Activated CD8-positive, alpha-beta memory T cell treated with anti-CD3 and anti-CD28 coated beads, Interleukin-2, amount 10 ng/mL, durations not matched to agents 7 days and 5 days (primary cell): ENCODE measurements at places on chromosomes 2 and 18.

DNA sequence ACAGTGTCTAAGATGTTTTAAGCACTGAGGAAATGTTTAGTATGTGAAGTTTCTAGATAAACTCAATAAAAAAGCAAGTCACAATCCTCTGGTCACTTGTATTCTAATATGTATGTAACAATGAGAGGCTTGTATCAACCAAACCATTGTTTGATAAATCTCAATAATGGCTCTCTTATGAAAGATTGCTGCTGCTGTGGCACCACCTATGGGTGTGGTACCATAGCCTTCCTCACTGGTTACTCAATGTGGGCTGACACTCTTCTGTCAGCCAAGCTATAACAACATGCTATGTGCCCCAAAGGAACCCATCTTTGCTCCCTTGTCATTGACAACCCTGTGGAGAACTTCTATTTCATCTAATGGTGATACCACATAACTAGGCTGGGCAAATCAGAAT lies 12.6 kb upstream of the RAB1A start:
- DNase-seq: no peak

DNA sequence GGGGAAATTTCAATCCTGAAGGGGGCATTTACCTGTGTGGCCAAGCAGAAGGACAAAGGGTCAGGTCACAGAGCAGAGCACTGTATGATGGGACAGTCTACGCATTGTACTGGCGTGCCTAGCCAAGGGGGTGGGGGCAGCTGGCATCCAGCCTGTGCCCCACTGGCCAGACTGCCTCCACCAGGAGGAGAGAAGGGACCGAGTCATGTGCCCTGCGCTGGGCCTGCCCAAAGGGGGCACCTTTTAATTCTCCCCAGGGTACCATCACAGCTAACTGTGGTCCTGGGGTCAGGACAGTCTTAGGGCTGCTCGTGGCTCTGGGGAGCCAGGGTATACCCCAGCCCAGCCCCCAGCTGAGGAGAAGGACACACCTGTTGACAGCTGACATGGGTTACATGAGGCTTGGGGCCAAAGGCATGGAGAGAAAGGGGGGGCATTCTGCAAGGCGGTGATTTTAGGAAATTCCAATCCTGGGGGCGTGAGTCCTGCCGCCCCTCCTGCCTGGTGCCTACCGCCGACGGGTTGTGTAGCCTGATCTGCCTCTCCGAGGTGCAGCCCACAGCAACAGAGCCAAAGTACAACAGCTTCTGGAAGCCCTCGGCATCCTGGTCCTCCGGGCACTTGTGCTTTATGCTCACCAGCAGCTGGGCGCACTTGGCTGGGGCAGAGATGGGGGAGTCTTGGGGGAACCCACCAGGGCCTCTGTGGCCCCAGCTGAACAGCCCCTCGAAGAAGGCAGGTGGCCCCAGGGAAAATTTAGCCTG lies 11.0 kb downstream of the CFAP65 start:
- DNase-seq: no peak

- DNase-seq: no peak
These were observed 308.5 kb downstream of the NRXN1 start for GRCh38 chr2:50723286-50723938.

DNA sequence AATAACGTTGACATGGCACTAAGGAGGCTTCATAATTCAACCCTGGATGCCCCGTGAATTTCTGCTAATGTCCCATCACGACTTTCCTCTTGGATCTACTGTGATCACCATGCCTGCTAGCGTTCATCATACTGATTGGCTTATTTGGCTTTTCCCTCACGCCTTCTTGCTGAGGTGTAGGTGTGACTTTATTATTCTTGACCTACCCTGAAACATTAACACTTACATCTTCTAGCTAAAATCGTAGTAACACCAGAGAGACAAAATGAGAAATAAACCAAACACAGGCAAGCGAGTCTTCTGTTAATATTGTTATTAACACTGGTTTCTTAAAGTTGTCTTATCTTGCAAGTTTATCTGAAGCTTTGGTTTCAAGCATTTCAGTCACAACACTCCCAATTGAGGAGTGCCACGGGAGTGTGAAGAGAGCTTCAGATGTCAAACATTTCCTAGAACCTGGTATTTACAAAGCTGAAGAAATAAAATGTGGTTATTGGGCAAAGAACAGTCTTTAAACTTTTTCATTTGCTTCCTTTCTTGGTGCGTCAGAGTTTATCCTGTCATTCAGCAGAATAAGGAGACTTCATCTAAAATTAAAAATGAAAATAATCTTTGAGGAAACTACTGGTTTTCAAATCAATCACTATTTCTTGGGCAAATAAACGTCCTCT lies 15.4 kb upstream of the STAT1 start:
- DNase-seq: no peak

DNA sequence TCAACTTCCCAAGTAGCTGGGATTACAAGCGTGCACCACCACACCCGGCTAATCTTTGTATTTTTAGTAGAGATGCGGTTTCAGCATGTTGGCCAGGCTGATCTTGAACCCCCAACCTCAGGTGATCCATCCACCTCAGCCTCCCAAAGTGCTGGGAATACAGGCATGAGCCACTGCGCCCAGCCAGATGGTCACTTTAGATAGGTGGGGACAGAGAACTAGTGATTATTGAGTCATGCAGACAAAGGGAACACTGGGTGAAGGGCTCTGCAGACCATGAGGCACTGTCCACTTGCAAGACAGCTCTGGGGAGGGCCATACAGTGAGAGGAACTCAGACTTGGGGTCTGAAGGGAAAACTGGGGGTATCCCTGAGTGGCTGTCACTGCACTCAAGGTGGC lies 58.4 kb upstream of the POMC start:
- DNase-seq: no peak

- DNase-seq: peak; percentile 65
These were observed 31.3 kb downstream of the NCK2 start for GRCh38 chr2:105775809-105776559.

GRCh38 chr2:139366681-139367080 lies 586.5 kb upstream of the NXPH2 start:
- no peak for DNase-seq

DNA sequence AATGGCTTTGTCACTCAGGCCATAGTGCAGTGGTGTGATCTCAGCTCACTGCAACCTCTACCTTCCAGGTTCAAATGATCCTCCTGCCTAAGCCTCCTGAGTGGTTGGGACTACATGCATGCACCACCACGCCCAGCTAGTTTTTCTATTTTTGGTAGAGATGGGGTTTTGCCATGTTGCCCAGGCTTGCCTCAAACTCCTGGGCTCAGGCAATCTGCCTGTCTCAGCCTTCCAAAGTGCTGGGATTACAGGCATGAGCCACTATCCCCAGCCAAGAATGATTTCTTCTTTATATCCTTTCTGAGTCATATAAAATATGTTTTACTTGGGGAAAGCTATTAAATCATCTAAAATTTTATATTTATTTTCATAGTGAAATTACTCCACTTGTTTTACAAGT lies 61.3 kb downstream of the CYBRD1 start:
- no peak for DNase-seq

- no peak for DNase-seq
These were observed 9.1 kb upstream of the LCLAT1 start for GRCh38 chr2:30437809-30438548.

- DNase-seq: no peak
These were observed 609 bp upstream of the ZNF2 start for GRCh38 chr2:95165030-95165370.

GRCh38 chr18:12388442-12388841 lies 11.4 kb upstream of the AFG3L2 start:
- no peak for DNase-seq

- DNase-seq: no peak
These were observed 43.4 kb downstream of the CABLES1 start for GRCh38 chr18:23178661-23179081.

- no peak for DNase-seq
These were observed 20.2 kb upstream of the STK17B start for GRCh38 chr2:196191541-196191940.

DNA sequence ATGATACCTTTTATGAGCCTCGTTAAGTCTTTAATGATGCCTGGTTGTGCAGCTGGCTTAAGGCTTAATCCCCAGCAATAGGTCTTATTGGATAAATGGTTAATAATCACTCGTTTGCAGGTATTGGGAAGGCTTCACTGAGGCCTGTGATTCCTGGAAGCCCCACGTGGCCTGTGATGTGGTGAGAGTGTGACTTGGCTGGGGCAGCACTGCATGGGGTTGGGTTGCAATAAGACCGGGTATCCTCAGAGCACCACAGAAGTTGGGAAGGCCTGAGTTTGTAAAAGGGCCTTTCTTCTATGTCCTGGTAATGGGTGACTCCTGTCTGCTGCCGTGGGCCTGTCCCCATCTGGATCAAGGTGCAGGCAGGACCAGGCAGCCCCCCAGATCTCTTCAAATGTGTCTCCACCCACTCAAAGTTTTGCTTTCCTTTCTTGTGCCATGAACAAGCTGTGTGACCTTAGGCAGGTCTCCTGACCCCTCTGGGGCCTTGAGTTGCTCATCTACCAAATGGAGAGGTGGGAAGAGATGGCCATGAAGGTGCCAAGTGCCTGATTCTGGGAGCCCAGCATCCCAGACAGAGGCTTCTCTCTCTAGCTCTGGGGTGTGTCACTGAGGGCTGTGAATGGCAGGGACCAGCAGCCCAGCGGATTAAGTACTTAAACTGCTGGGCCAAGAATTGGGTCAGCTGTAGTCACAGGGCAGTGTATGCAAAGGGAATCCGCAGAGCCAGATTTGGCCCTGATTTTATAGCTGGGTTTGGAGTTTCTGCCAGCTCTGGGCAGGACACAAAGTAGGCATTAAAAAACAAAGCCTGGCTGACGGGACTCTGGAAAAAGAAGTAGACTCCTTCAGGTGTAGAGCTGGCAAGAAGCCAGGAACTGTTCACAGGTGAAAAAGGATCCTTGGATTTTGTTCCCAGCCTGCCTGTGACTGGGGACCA lies 24.4 kb downstream of the LBH start:
- DNase-seq: no peak

GRCh38 chr2:12501469-12502158 lies 215.1 kb upstream of the TRIB2 start:
- DNase-seq: peak; percentile 94

- no peak for DNase-seq
These were observed 58.3 kb upstream of the RAPGEF4 start for GRCh38 chr2:172677363-172677762.

DNA sequence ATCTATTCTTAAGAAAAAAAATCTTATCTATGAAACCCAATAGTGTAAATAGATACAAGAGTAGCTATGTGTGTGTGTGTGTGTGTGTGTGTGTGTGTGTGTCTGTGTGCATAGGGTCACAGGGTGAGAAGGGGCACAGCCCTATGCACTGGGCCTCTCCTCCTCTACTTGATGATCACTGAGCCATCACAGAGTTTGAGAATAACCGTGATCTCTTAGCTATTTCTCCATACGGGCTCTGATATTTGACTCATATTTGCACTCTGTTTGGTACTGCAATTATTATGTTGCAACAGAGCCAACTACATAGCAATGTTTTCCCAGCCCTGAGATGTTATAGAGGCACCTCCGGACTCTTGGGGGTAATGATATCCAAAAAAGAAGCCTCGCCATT lies 28.8 kb upstream of the SLC40A1 start:
- DNase-seq: no peak

GRCh38 chr2:143157418-143157817 lies 28.2 kb downstream of the ARHGAP15 start:
- no peak for DNase-seq
